ENCODE measurements at places on chromosomes 11 and 22. TPM values are rescaled to one million over a fixed set of nuclear protein-coding genes. Genes with fewer than 3 reads are reported as not detected.

Gene DDB1
- total RNA-seq: 207 TPM

Gene NLRP10
- total RNA-seq: not detected

Gene DEPDC7
- 1.6 TPM for total RNA-seq

DNA sequence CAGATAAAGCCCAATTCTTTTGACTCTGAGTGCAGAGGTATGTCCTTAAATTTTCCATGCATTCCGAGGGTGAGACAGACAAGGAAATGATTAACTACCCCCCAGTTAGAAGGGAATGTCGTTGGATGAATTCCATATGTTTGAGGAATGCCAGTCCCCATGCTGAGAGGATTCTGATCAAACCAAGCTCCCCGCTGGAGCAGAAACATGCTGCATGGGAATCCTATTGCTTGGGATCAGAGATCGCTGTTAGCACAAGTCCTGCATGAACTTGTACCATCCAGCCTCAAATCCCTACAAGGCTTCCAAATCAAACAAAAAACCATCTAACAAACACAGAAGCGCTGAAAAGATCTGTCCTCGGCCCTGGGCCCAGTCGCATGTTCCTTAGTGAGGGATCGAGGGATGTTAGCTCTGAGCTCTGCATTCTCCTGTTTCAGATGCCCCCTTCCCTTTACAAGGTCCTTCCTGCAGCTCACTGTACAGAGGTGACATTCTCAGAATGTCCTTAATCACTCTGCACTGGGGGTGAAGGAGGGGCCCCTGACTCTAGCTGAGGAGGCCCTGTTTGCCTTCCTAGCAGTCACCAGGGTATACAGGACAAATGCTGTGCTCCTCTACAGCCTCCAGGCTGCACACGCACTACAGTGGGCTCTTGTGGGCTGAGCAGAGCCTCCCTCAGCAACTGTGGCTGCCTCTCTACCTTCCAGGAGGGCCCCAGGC is 353.4 kb downstream of the TENM4 start:
- H3K36me3 ChIP-seq: no peaks in the 10 kb centered on the region
- no peak overlapping the region for H3K27ac ChIP-seq
- DNase-seq: no peak

DNA sequence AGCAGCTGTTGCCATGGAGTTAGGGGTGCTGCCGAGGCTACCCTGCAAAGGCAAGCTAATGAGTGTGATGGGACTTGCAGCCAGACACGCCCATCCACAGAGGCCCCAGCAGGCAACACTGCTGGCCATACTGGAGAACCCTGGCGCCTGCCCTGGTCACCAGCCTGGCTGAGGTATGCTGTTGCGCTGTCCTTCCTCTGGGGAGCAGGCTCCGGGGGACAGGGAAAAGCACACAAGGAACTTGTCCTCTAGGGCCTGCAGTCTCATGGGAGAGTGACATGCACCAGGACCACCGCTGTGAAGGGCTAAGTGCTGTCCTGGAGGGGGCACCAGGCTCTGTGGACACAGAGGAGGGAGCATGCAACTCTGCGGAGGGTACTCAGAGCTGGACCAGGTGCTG is 35.8 kb downstream of the TOM1 start:
- peak overlapping the region; percentile 73 for H3K27ac ChIP-seq
- H3K27me3 ChIP-seq: no peaks in the 10 kb centered on the region
- no peak for DNase-seq
- no peak overlapping the region for H3K4me3 ChIP-seq
- H3K4me1 ChIP-seq: peaks cover 30% of the 10 kb centered on the region

DNA sequence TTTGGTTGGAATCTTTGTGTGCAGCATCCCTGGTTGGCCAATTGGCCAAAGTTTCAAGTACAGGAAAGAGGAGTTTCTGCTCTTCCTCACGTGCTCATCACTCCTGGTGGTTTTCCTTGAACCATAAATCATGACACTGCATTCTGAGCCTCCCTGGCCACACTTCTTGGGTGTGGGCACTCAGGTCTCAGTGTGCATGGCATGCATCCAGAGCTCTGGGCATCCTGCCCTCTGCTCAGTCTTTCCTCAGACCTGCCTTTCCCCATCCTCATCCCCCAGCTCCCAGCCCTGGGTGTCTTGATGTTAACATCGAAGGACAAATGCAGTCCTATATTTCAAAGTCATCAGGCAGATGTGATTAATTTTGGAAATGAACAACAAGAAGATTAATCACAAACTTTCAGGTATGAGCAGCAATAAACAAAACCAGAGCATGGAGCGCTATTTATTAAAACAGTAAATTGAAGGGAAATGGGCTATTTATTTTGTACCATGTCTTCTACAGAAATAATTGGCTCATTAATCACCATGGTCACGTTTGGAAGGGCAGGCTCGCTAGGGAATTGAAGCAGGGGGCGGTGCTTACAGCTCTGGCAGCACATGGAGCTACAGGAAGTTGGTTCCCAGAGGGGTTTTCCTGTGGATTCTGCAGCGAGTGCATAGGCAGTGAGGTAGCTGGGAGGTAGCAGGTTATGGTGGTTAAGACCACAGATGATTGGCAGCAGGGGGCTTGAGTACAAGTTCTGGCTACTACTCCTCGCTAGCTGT is 89.6 kb downstream of the CSNK2A3 start:
- no peak overlapping the region for H3K27ac ChIP-seq
- peaks cover 3% of the 10 kb centered on the region for H3K27me3 ChIP-seq
- no peak for DNase-seq
- H3K4me3 ChIP-seq: no peak overlapping the region
- H3K36me3 ChIP-seq: no peaks in the 10 kb centered on the region

Gene SC5D
- 22.9 TPM for total RNA-seq

- DNase-seq: no peak
- H3K27ac ChIP-seq: no peak overlapping the region
- peaks cover 7% of the 10 kb centered on the region for H3K4me1 ChIP-seq
- no peak overlapping the region for H3K4me3 ChIP-seq
- H3K36me3 ChIP-seq: peaks cover 33% of the 10 kb centered on the region
Measured at GRCh38 chr11:43904742-43905535, 24.3 kb downstream of the ALKBH3 start.

All from activated CD4-positive, alpha-beta T cell treated with anti-CD3 and anti-CD28 coated beads, Interleukin-2, amount 10 ng/mL, durations not matched to agents 7 days and 5 days (primary cell).